ENCODE measurements at places on chromosomes 5 and 9. TPM values are rescaled to one million over a fixed set of nuclear protein-coding genes. Genes with fewer than 3 reads are reported as not detected.
A peak's percentile ranks its signal among the peaks of the same experiment; 100 is the strongest.

Gene ADCY2
- total RNA-seq, result 5.0 TPM

Gene MCTP1
- total RNA-seq, result 256 TPM

Gene FBP2
- total RNA-seq, result 0.49 TPM

Gene CORO2A
- total RNA-seq, result 3.1 TPM

Gene SPINK5
- not detected for total RNA-seq

Gene MELK
- not detected for total RNA-seq

DNA sequence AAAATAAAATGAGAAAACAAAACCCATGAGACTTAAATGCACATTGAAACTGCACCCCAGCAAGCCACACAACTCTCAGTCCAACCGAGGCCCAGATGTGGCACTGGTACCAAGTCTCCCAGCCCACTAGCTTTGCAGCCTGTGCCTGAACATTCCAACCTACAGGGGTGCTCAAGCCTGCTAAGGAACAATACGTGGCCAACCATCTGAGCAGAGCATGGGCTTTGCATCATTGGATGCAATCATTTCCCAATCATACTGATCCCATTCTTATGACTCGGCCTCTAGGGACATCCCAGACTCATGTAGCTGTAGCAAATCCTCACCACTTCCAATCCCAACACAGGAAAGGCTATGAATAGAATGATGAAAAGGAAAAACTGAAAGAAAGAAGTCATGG lies 297.2 kb downstream of the SPOCK1 start:
- H3K36me3 ChIP-seq, result no peaks in the 10 kb centered on the region
- no peak for DNase-seq
- H3K27me3 ChIP-seq, result no peaks in the 10 kb centered on the region
- H3K27ac ChIP-seq, result no peak overlapping the region

- no peaks in the 10 kb centered on the region for H3K4me1 ChIP-seq
- no peak overlapping the region for H3K4me3 ChIP-seq
- H3K27me3 ChIP-seq, result no peaks in the 10 kb centered on the region
- DNase-seq, result no peak
Observed at GRCh38 chr5:41093803-41094202, 22.7 kb upstream of the MROH2B start.

- DNase-seq, result no peak
- no peaks in the 10 kb centered on the region for H3K27me3 ChIP-seq
- H3K4me1 ChIP-seq, result no peaks in the 10 kb centered on the region
- no peaks in the 10 kb centered on the region for H3K36me3 ChIP-seq
Observed at GRCh38 chr5:144794922-144795321, 624.2 kb downstream of the KCTD16 start.

GRCh38 chr5:122463221-122463620 lies 151.2 kb downstream of the SNCAIP start:
- H3K27me3 ChIP-seq, result no peaks in the 10 kb centered on the region
- H3K36me3 ChIP-seq, result no peaks in the 10 kb centered on the region
- no peaks in the 10 kb centered on the region for H3K4me1 ChIP-seq
- H3K27ac ChIP-seq, result no peak overlapping the region
- DNase-seq, result no peak

DNA sequence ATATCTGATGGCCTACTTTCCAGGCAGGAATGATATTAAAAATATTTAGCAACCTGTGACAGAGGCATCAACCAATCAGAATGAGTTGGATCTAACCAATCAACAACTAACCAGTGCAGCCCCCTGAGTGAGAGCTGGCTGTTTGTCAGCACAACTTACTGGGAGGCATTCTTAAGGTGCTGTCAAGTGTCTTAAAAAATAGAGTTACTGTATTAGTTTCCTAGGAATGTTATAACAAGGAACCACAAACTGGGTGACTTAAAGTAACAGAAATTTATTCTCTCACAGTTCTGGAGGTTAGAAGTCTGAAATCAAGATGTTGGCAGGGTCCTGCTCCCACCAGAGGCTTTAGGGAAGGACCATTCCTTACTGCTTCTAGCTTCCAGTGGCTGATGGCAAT lies 85.2 kb downstream of the ATG10 start:
- peaks cover 3% of the 10 kb centered on the region for H3K27me3 ChIP-seq
- no peak overlapping the region for H3K4me3 ChIP-seq
- H3K27ac ChIP-seq, result no peak overlapping the region
- no peaks in the 10 kb centered on the region for H3K4me1 ChIP-seq
- no peaks in the 10 kb centered on the region for H3K36me3 ChIP-seq

GRCh38 chr9:79210541-79211243 lies 361.1 kb upstream of the TLE4 start:
- H3K4me3 ChIP-seq, result no peak overlapping the region
- no peak overlapping the region for H3K27ac ChIP-seq
- DNase-seq, result no peak
- H3K36me3 ChIP-seq, result no peaks in the 10 kb centered on the region
- no peaks in the 10 kb centered on the region for H3K4me1 ChIP-seq

- H3K27ac ChIP-seq, result no peak overlapping the region
- no peaks in the 10 kb centered on the region for H3K36me3 ChIP-seq
- DNase-seq, result no peak
- H3K4me3 ChIP-seq, result no peak overlapping the region
- H3K27me3 ChIP-seq, result no peaks in the 10 kb centered on the region
Observed at GRCh38 chr9:101047848-101048397, 19.4 kb downstream of the PLPPR1 start.

DNA sequence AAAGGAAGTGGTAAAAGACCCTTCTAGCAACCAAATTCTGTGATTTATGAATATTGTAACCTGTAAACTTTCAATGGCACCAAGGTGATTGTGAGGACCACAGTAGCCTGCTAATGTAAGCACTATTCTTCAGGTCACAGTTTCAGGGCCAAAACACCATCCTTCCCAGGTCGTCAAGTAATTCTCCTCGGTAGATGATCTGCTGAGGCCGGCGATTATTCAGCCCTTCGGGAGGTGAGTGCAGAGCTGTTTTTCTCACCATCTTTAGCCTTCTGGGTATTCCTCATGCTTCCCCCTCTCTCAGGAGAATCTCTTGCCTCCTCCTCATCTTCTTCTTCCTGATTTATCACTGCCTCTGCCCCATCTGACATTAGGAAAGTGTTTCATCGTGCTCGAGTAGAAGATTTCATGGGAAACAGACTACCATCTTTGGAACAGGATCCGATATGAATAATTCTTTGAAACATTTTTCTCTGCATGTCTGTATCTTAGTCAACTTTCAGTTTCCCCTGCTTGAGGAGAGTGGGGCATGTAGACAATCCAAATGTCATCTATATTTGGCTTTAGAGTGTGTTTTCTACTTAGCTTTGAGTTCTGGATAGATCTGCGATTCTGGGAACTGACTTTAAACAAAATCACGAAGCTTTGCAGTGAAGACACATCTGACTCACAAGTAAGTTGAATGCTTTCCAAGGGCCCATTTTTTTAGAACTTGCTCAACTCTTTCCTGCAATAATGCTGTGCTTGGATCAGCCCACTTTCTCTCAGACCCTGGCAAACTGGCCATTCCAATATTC lies 173.9 kb downstream of the AOPEP start:
- no peak for DNase-seq
- H3K27ac ChIP-seq, result peak overlapping the region; percentile 73
- H3K36me3 ChIP-seq, result no peaks in the 10 kb centered on the region
- peak overlapping the region; percentile 47 for H3K4me3 ChIP-seq
- no peaks in the 10 kb centered on the region for H3K27me3 ChIP-seq

DNA sequence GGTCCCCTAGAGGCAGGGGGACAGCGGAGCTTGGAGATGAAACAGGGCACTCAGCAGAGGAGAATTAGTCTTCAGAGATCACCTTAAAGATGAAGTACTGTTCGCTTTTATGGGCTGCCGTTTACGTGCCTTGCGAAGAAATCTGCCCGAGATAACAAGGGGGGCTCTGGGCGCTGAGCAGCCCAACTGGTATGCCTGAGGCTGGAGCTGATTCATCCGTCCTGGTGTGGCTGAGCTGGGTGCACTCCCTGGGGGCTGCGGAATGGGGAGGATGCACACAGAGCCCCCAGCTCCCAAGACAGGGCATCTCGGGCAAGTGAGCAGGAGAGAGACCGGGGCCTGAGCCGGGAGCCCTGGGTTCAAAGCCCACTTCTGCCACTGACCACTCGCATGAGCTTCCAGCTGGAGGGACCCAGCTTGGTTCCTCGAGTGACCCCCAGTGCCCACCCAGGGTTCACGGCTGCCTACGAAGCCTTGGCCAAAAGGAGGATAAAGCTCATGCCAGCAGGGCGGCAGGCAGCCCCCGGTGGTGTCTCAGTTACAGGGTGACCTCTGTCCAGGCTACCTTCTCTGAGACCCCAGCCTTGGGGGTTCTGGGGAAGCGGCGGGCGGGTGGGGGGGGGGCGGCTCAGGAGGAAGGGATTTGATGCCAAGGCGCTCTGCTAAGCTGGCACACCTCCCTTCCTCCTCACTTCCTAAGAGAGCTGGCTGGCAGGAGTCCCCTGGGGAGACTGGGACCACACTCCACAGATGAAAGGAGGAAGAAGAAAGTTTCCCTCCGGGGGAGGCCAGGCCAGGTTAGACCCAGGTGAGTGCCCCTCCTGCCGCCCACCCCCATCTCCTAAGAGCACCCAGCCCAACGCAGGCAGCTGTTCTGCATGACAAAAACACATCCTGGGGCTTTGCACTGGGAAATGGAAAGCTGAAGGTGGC lies 5.7 kb downstream of the FIBCD1 start:
- no peak for DNase-seq
- H3K4me1 ChIP-seq, result peaks cover 16% of the 10 kb centered on the region
- peaks cover 12% of the 10 kb centered on the region for H3K27me3 ChIP-seq

DNA sequence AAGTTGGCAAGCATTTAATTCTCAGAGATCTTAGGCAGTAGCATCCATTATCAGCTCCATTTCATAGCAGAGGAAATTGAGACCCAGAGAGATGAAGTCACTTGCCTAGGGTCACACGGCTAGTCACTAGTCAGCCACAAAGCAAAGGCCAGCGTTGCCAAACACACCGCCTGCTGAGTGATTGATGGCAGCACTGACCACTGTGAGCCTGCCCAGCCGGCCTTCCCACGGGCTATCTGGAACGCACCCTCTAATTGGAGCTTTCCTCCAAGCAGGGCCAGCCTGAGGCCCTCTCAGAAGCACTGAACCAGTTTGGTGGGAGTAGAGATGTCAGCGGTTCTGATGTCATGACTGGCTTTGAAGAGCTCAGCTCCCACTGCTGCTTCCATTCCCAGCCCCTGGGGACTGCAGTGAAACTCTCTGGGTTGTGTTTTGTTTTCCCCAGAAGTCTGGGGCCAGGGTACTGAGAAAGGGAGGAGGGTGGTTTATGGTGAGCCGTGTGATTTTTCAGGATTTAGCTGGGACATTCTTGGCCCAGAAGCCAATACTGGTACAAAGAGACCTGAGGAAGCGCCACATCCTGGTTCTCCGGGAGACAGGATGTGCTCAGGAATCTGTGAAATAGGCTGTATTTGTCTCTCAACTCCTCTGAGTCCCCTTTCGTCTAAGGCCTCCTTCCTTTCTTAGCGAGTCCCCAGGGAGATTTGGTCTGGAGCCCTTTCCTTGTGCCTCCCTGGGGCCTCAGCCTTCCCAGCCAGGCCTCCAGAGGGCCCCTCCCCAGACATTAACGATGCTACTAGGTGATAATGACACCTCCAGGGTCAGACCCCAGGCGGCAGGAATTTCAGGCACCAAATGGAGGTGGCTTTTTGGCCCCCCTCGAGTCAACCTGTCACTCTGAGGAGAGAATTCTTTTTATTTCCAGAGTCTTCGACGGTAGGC lies 44.5 kb downstream of the SPRY4 start:
- peak; percentile 22 for DNase-seq
- H3K4me3 ChIP-seq, result no peak overlapping the region
- no peaks in the 10 kb centered on the region for H3K36me3 ChIP-seq
- H3K27me3 ChIP-seq, result no peaks in the 10 kb centered on the region
- H3K4me1 ChIP-seq, result no peaks in the 10 kb centered on the region
- peak overlapping the region; percentile 57 for H3K27ac ChIP-seq

GRCh38 chr5:59380350-59380951 lies 513.1 kb downstream of the PDE4D start:
- no peaks in the 10 kb centered on the region for H3K27me3 ChIP-seq
- no peak overlapping the region for H3K4me3 ChIP-seq
- no peaks in the 10 kb centered on the region for H3K36me3 ChIP-seq
- no peaks in the 10 kb centered on the region for H3K4me1 ChIP-seq

DNA sequence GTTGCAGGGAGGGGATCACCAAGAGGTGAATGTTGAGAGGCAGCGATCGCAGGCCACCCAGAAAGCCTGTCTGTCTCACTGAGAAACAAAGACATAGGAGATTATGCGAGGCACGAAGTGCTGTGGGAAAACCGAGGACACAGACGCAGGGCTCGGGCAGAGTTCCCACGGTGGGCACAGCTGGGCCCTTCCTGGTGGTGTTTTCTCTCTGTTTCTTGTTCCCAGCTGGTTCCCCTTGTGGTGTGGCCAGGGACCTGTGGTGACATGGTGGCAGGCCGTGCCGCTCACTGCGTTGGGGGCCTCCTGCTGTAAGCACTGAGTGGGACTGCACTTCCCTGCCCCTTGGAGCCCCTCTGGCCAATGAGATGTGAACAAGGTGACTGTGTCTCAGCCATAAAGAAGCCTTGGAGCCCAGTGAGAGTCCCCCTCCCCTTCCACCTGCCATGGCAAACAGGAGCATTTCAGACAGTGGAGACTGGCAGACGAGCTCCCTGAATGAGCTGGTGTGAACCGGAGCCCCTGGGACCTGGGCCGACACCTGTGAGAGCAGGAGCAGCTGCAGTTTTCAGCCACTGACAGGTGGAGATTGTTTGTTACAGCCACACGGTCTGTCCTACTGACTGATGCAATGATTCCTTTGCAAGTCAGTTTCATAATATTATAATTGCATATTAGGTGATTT lies 13.2 kb upstream of the IRX4 start:
- DNase-seq, result no peak
- no peak overlapping the region for H3K4me3 ChIP-seq
- no peaks in the 10 kb centered on the region for H3K36me3 ChIP-seq
- no peaks in the 10 kb centered on the region for H3K4me1 ChIP-seq
- H3K27ac ChIP-seq, result no peak overlapping the region

DNA sequence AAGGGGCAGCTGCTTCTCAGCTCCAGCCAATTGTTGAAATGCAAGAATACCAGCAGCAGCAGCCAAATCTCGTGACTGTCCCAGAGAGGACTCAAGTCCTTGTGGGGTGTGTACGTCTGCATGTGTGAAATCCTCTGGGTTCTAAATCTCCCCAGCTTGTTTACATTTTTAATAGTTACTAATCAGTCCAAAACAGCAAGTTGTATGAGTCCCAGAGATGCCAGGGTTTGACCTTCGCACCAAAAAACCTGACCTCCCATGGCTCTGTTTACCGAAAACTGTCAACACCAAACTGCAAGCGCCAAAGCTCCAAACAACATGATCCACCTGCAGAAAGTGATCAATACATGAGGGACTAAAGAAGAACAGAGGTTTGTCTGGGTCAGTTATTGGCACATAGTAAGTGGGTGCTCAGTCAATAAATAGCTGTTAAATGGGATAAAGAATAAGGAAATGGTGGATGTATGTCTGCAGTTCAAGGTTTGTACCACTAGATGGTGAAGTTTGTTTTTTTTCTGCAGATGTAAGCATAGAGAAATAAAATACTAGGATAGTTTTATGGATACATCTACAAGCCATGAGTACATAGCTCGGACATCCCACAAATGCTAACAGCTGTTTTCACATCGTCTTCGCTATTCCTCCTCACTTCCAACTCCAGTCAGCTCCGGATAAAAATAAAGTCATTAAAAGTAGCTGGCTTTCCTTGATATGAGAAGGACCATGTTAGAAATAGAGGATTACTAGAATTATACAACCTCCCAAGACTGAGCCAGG lies 85.3 kb upstream of the ADRB2 start:
- no peaks in the 10 kb centered on the region for H3K27me3 ChIP-seq
- no peak for DNase-seq
- H3K4me1 ChIP-seq, result peaks cover 6% of the 10 kb centered on the region
- H3K27ac ChIP-seq, result no peak overlapping the region
